CD4-positive, CD25-positive, alpha-beta regulatory T cell (primary cell): ENCODE measurements at places on chromosomes 5 and 9.

DNA sequence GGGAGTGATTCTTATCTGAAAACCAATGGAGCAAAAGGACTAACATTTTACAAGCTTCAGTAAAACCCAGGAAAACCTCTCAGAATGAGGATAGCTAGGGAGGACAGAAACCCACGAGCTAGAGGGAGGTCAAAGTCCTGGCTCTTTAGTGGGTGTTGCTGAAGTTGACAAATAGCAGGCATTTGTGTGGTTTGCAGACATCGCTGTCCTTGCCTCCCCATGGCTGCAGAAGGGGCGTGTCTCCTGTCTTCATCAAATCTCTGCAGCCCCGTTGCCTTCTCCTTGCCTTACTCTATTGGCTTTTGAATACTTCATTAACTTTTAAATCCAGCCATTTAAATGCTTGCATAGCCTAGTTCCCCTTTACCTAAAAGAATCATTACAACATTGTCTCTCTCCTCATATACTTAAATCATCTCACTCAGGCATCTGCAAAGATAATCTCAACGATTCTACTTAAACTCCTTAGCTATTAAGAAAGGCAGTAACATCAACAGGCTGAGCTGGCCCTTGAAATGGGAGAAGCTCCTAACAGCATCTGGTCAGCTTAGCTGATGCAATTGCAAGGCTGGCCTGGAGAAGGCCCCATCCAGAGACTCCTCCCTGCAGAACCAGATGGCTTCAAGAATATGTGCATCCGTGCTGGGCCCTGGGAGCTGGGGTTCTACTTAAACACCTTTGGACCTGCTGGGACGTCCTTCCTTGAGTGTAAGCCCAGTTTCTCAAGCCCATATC lies 152.8 kb upstream of the TAS2R1 start:
- no peak for DNase-seq

DNA sequence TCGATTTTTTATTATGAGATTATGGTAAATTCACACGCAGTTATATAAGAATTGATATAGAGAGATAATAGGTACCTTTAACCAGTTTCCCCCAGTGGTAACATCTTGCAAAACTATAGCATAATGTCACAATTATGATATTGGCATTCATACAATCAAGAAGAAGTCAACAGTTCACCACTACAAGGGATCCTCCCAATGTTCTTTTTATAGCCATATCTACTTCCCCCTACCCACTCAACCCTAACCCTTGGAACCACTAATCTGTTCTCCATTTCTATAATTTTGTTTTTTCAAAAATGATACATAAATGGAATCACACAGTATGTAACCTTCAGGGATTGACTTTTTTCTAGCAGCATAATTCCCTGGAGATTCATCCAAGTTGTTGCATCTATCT lies 9.8 kb downstream of the ACTL7B start:
- no peak for DNase-seq

GRCh38 chr5:139341187-139341688 lies 416 bp upstream of the PAIP2 start:
- no peak for DNase-seq

DNA sequence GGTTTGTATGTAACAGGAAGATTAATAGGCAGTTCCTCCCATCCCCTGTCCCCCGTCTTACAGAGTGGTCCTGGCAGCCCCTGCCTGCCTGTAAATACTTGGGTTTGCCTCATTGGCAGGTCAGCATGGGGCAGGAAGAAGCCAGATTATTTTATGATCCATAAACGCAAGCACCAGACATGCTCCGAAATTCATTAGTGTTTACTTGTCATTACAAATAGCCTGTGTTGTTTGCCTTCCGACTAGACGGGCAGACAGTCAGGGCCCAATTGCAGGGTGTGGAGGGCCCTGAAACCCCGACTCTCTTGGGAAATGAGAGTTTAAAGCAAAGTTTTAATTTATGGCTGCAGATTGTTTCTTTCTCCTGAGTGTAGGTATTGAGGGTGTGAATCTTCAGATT lies 97.2 kb downstream of the RALGPS1 start:
- DNase-seq, result no peak

GRCh38 chr5:93252165-93252564 lies 328.9 kb downstream of the NR2F1-AS1 start:
- no peak for DNase-seq

GRCh38 chr5:67221487-67222242 lies 25.1 kb upstream of the CD180 start:
- DNase-seq, result peak; percentile 84

DNA sequence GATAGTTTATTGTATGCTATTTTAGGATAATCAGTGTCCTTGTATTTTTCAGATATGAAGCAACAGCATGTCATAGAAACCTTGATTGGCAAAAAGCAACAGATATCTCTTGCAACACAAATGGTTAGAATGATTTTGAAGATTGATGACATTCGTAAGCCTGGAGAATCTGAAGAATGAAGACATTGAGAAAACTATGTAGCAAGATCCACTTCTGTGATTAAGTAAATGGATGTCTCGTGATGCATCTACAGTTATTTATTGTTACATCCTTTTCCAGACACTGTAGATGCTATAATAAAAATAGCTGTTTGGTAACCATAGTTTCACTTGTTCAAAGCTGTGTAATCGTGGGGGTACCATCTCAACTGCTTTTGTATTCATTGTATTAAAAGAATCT lies 14.5 kb downstream of the CCT5 start:
- DNase-seq, result no peak

DNA sequence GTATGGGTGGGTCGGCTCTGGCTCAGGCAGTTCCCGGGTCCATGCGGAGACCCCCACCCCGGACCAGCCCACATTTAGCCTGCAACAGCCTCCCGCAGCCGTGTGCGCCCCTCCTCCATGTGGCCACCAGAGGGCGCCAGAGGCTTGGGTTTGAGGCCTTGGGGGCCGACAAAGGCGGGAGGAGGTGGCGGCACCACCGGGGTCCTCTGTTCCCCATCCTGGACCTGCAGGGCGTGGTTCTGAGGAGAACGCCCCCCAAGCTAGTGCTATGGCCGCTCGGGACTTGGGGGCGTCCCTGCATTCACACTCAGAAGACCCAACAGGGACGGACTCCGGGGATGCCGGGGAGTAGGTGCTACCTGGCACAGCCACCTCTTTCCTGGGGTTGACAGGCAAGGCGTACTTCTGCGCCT lies 16.5 kb downstream of the ASS1 start:
- peak; percentile 53 for DNase-seq

GRCh38 chr5:155460501-155460931 lies 447.0 kb downstream of the KIF4B start:
- DNase-seq, result no peak
